ENCODE measurements at places on chromosomes 2 and 18.

DNA sequence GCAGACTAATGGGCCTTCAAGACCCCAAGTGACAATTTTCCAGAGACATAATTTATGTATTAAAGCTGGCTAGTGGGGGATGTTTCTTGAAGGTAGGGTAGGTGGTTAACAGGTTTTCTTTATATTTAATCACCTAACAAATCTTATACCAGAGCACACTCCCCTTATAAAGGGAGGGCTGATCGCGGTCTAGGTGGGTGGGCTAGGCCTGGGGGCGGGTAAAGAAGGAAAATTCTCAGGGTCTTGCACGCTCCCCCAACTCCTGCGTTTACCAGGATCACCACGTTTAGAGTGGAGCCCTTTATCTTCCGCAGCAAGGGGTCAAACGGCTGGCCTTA is 19.9 kb upstream of the CXXC1 start:
- no peak for DNase-seq

DNA sequence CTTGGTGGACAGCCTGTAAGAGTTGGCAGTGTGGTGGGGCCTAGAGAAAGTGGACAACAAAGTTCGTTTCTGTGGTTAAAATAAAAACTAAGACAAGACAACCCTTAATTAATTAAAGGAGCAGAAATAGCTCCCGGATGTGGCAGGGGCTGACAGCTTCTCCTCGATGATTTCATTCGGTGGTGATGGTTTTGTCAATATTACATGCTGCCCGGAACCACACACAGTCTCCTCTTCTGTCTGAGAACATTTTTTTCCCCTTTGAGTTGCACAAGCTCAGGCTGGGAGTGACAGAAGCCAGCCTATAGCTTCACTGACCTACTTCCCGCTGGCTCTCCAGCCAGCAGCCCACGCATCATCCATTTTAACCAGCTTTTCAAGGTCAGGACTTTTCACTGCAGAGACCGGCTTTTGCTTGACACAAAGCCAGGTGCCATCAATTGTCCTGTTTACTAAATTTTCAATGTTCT is 378.8 kb downstream of the SLC4A3 start:
- no peak for DNase-seq

DNA sequence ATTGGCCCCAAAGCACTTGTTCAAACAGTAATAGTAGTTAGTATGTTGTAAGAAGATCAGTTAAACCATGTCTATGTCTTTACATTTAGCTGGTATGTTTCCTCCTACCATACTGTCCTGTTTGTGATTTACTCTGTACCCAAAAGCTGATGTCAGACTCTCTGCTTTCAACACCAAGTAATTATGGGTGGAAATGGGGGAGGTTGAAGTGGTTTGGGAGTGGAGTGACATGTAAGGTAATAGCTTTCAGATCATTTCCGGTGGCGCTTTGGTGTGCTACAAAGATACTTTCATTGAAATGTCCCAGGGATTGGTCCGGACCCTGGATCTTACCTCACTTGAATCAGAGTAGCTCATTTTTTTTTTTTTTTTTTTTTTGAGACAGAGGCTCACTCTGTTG is 39.7 kb upstream of the TGIF1 start:
- no peak for DNase-seq

GRCh38 chr2:10579876-10580514 is 109.8 kb downstream of the NOL10 start:
- no peak for DNase-seq

GRCh38 chr18:58299936-58300335 is 255.9 kb downstream of the NEDD4L start:
- no peak for DNase-seq

- DNase-seq = no peak
Observed at GRCh38 chr2:217872319-217872718, 130.5 kb downstream of the TNS1 start.

GRCh38 chr2:28631514-28632206 is 120.0 kb upstream of the PPP1CB start:
- no peak for DNase-seq

- no peak for DNase-seq
Observed at GRCh38 chr2:175560521-175561169, 379.1 kb upstream of the ATP5MC3 start.

Data from activated CD8-positive, alpha-beta memory T cell treated with anti-CD3 and anti-CD28 coated beads for 1 hour (primary cell).